ENCODE measurements at places on chromosomes 12 and 14.

DNA sequence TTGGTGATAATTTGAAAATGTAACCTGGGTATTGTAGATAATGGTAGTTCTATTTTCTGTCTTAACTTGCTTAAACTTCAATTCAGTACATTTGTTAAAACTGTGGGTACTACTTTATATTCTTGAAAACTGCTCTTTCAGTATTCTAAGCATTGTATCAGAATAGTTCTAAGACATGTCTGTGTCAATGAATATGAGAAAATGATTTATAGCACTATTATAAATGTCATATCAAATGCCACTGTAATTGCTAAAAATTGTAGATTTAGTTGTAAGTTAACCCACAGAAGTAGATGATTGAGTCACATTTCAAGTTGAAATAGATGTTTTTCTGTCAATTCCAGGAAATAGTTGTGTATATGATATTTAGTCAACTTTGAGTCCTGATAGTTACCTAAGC, 2.4 kb downstream of the NAA30 start:
- DNase-seq, result no peak

GRCh38 chr14:80586131-80586530, 355.4 kb downstream of the CEP128 start:
- no peak for DNase-seq

GRCh38 chr12:133234971-133235370, 706 bp downstream of the ANHX start:
- no peak for DNase-seq

GRCh38 chr14:84225268-84225667, 1304.7 kb upstream of the FLRT2 start:
- DNase-seq, result no peak

DNA sequence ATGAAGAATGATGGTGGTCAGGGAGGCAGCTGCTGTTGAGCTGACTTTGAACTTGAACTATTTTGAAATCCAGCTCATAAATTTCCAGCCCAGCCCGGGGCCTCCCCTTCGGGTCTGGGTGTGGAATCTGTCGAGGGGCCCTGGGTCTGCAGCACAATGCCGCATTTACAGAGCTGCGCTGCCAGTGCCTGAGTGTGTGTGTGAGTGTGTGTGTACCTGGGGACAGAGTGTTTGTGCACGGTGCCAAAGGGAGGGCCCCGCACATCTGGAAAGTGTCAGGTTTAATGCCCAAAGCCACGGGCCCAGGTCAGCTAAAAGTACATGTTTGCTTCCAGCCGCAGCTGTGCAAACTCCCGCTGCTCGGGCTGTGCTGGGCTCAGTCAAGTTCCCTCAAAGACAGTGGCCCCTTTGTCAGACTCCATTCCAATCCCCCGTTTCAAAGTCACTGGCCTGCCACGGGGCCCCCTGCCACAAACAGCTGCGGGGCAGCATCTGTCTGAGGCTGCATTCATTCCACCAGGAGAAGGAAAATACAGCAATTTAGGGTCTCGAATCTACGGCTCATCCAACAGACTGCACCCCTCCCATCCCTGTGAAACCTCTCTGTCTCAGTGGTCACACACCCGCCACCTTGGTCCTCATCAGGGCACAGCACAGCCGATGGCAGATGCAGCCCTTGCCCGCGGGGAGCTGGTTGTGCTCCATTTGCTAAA, 16.3 kb upstream of the RFLNA start:
- DNase-seq, result no peak

DNA sequence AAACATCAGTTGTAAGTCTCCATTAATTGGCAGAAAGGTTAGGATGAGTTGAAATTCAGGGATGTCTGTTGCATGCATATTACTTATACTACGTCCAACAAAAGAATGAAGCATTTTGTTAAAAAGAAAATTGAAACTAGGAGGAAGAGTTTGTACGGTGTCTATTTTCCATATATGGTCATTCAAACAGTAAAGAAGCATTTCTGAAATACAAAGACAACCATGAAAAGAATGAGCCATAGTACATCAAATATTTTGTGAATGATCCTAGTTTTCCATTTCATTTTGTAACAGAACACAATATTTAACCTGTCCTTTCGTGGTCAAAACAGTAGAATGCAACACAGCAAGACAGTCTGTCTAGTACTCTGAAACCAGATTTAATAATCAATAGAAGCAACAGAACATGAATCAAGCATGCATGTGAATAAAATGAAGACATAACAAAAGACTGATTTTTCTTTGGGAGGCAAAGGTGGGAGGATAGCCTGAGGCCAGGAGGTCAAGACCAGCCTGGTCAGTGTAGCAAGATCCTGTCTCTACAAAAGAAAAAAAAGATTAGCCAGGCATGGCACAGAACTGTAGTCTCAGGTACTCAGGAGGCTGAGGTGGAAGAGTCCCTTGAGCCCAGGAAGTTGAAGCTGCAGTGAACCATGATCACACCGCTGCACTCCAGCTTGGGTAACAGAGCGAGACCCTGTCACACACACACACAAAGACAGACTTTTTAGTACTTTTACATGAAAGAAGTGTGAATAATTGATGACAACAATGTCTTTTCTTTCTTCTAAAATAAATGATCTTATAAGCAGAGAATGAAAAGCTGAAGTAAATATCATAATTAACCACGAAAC, 156.0 kb downstream of the LRIG3 start:
- no peak for DNase-seq

Data from NCI-H226 (cell line).